ENCODE measurements at places on chromosomes 1 and 21.
A peak's percentile ranks its signal among the peaks of the same experiment; 100 is the strongest.

DNA sequence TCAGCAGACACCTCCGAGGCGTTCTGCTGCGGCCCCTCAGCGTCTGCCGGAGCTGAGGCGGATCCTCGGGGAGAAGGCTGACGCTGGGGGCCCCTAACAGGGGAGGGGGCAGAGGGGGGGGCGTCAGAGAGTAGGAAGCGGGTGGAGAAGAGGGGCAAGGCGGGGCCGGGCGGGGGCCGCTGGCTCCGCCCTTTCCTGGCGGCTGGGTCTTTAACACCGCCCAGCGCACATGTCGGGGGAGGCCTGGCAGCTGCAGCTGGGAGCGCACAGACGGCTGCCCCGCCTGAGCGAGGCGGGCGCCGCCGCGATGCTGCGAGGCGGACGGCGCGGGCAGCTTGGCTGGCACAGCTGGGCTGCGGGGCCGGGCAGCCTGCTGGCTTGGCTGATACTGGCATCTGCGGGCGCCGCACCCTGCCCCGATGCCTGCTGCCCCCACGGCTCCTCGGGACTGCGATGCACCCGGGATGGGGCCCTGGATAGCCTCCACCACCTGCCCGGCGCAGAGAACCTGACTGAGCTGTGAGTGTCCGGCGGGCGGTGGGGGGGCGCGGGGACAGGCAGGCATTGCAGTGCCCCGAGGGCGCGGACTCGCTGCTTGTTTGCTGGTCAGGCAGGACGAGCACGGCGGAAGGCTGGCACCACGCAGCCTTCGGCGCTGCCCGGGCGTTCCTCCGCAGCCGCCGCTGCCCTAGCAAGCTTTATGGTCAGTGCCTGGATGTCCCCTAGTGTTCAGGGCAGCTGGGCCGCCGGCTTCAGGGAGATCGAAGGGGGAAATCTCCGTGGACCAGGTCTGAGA is at the start of gene NTRK1:
Gene NTRK1 (plus strand): TSS at position 238 of the 796 bp plus-strand sequence. CDS start 70 bp downstream, at position 308.
- no peak for DNase-seq

GRCh38 chr1:204308023-204308628 is 51.6 kb downstream of the PLEKHA6 start:
- no peak for DNase-seq

DNA sequence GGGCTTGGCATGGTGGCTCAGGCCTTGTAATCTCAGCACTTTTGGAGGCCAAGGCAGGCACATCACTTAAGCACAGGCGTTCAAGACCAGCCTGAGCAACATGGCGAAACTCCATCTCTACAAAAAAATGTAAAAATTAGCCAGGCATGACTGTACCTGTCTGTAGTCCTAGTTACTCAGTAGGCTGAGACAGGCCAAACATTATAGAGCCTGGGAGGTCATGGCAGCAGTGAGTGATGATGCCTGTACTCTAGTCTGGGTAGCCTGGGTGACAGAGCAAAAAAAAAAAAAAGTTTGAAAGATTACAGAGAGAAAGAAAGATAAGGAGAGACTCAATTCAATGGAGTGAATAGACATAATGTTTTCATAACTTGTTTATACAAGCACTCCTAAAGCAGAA is 556.5 kb upstream of the BRINP3 start:
- no peak for DNase-seq

DNA sequence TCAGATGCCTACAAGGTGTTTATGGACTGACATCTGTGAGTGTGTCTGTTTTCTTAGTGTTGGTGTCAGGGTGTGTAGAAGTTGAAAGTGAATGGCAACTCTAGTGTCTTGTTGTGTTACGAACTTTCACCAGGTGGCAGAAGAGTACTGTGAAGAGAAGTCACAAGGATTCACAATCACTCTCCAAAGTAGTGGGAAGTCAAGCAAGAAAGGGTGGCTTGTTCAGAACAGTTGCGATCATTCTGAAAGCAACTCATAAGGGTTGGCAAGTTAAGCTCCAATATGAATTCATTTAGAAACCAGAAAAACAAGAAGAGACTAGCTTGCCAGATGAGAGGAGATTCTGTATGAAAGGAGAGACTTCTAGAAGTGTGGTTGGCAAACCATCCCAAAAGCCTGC is 86.1 kb downstream of the FASLG start:
- peak; percentile 28 for DNase-seq

All from prostate gland (tissue), 2 donors.